Tongue (tissue), 3 donors: ENCODE measurements at places on chromosomes 1 and 21. TPM values are rescaled to one million over a fixed set of nuclear protein-coding genes. Genes with fewer than 3 reads are reported as not detected.

Gene RHBG
- 0.31 TPM for total RNA-seq

Gene UBASH3A
- 0.41 TPM for total RNA-seq

Gene C4BPA
- total RNA-seq, result not detected

Gene OR6K3
- total RNA-seq, result not detected

Gene MLLT11
- 1.6 TPM for total RNA-seq

Gene HSPB7
- total RNA-seq, result 93.7 TPM

Gene ADCY10
- 0.21 TPM for total RNA-seq
